NCI-H2171 (cell line): ENCODE measurements at places on chromosomes 4 and X.

GRCh38 chr4:152021788-152022438, 261.1 kb upstream of the GATB start:
- DNase-seq, result no peak

DNA sequence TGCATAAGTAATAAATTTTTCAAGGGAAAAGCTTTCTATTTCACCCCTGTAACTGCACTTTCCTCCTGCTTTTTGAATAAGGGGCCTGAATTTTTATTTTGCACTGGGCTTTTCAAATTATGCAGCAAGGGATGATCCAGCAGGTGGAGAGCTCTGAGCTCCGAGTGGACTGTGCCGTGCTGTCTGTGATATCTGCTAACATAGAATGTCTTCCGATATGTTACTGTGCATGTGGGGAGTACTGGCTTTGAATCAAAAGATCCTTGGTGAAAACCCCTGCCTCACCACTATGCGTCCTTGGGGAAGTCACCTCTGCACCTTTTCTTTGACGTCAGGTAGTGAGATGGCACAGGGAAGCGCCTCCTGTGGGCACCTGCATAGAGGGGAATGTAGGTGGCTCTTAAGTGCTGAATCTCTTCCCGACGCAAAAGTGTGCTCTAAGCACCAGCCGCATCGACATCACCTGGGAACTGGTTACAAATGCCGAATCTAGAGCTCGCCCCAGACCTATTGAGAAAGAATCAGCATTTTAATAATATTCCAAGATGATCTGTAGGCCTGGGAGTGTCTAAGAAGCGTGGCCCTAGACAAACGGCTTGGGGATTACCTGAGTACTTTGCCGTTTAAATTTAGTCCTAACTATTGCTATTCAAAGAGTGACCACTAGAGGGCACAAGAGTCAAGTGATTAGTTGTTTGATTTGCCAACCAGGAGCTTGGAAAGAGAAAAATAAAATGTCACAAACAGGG, 19.2 kb upstream of the WFS1 start:
- DNase-seq, result peak; percentile 5

GRCh38 chr4:185837415-185838103, 25.6 kb upstream of the SORBS2 start:
- DNase-seq, result no peak

DNA sequence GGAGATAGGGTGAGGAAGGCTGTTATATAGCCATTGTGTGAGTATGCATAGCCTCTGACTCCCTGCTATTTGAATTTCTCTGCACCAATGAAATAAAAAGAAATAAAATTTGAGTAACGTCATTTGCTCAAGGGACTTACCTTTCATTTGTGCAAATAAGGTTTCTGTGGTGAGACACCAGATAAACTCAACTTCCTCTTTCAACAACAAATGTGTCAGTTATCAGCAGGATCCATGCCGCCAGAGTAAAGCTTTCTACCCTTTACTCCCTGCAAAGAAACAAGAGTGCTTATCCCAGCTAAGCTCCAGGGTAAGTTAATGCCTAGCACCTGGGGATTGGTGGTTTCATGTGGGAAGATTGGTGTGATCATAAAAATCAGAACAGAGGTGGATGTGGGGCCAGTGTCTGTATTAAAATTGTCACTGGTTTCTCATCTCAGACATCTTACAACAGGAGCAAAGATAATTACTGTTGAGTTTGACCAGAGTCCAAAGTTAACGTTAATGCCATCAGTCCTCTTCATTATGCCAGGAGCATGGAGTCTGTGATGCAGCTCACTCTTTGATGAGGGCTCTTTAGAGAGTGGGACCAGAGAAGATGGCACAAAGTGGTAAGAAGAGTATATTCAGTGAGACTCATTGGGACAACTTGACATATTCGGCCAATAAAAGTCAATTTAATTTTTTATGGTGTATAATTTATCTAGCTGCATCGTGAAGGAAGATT, at the start of gene P2RY10:
TSS of gene P2RY10 (plus strand) at position 206 of the 727 bp plus-strand sequence. CDS start 15,130 bp downstream, outside the sequence.
- no peak for DNase-seq

DNA sequence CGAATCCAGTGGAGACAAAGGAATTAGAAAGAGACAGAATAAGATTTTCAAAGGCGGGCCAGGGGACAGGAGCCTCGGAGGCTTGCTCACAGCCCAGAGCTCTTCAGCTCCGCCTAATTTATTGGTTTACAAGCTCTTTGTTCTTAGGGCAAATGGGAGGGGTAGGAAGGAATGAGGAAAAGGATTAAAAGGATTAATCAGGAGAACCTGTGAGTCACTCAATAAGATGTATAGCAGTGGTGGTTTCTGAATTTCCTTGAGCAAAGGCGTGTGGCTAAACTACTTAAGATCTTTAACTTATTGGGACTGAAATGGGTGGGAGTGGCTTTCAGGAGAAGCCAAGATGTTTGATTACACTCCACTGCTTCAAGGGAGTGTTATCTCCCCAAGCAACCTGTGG, 456.0 kb upstream of the SPANXN1 start:
- no peak for DNase-seq

DNA sequence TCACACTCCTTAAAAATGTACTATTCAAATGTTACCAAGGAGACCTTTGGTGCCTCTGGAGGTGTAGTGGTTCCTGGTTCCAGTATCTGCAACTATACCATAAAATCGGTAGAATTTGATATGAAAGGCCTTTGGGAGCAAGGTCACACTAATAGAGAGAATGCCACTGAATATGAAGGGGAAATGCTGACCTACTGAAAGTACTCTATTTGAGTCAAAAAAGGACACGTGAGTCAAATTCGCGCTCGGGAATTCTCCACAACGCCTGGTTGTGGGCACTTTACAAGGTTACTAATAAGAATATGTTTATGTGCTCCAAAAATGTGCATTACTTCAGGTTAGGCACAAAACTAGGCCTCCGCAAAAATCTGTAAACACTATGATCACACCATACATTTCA, 39.5 kb upstream of the RELL1 start:
- DNase-seq, result no peak
